ENCODE measurements at places on chromosomes 1 and 21.

- DNase-seq, result no peak
These were observed 6.8 kb upstream of the LHX9 start for GRCh38 chr1:197910120-197910991.

- peak; percentile 21 for DNase-seq
These were observed 449 bp downstream of the EPS15 start for GRCh38 chr1:51518586-51519047.

GRCh38 chr1:25090707-25091422 lies 141.4 kb downstream of the SYF2 start:
- DNase-seq, result no peak

DNA sequence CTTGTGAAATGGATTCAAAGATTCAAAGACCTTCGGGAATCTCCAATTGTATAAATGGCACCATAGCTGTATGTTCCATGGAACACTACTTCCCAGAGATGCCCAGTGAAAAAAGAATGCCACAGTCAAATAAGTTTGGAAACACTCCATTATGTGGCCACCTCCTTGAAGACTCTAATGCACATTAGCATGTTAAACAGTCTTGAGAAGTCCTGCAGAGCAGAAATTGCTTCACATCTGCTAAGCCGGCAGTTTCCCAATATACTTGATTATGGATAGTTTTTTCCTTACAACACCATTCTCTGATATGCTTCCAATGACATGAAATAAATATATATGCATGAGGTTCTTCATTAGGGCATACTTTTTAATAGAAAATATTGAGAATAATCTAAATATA lies 12.7 kb upstream of the SELE start:
- DNase-seq, result no peak

GRCh38 chr1:1079408-1080121 lies 5.5 kb upstream of the RNF223 start:
- no peak for DNase-seq

DNA sequence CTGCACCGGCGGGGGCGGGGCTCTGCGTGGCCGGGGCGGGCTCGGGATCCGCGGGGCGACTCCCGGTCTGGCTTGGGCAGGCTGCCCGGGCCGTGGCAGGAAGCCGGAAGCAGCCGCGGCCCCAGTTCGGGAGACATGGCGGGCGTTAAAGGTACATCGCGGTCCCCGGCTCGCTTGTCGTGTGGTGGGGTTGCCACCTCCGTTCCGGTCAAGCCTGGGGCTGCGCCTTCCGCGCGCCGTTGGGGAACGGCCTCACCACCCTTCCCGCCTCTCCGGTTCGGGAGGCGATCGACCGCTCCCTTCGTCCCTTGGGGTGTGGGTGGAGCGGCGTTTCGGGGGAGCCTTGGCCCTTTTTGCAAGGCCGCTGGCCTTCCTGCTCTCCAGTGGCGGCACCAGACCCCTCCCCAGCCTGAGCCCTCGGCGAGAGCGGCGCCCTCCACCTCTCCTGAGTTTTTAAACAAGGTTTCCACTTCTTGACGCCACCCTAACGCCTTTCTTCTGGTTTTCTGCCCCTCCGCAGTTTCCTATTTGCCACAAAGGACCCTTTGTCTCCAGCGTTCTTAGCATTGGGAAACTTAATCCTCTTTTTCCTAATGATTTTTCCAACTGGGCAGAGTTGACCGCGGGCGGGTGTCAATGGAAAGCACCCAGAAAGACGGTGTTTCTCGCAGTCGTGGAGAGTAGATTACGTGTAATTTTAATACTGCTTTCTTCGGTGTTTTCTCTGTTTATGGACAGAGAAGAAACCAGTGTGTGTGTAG lies at the start of the genes LEPR and LEPROT:
Gene LEPR, plus strand, starts transcription at position 79 of the 761 bp plus-strand sequence. CDS start 144,898 bp downstream, outside the sequence.
Gene LEPROT, plus strand, starts transcription at position 79 of the 761 bp plus-strand sequence. Its CDS starts 57 bp downstream, at position 136.
- DNase-seq, result no peak

DNA sequence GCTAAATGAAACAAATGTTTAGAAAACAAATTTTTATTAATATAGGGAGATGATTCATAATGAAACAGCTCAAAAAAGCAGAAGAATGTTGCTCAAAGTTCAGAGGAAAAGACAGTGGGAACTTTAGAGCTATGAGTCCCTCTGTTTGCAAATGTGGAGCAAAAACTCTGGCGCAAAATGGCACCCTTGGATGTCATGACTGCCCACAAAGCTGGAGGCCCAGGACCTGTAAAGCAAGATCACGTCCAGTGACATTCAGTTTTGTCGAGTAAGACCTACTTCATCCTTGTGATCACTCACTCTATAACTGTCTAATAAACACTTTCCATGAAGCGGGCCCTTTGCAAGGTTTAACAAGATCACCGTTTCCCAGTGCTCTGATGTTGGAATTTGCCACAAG lies 9.1 kb upstream of the EXO1 start:
- DNase-seq, result no peak

DNA sequence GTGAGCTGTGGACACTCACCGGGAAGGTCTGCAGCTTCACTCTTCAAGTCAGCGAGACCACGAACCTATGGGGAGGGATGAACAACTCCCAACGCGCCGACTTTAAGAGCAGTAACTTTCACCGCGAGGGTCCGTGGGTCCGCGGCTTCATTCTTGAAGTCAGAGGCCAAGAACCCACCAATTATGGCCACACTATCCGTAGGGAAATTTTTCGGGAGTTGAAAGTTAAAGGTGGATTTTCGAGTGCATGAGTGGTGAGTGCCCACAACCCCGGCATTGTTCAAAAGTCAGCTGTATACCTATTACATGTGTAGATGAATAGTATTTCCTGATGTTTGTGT lies 19.7 kb downstream of the EXOC8 start:
- DNase-seq, result no peak

- no peak for DNase-seq
These were observed 18.1 kb downstream of the JAK1 start for GRCh38 chr1:64948216-64948615.

- DNase-seq, result no peak
These were observed 714.1 kb upstream of the CHRM3 start for GRCh38 chr1:238672262-238672661.

Data from effector memory CD8-positive, alpha-beta T cell (primary cell).